ENCODE measurements at places on chromosomes 5 and 9.

DNA sequence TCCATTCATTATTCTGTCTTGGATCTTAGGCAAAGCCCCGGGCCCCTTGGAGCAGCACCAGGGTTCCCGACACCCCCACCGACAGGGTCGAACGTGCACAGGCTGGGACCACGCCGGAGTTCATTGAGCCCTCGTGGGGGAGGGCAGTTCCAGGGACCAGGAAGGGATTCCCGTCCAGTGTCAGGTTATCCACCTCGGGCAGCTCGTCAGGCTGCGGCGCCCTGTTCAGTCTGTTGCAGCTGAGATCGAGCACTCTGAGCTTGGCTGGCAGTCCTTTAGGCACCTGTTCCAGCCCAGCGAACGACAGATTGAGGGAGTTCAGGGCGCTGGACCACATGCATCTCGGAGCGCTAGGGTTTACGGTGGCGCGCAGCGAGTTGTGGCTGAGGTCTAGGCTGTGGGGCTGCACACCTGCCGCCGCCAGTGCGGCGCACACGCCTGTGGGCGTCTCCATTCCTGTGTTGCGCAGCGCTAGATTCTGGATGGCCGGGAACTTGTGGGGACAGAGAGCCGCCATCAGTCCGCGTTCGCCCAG lies 1.1 kb downstream of the CD14 start:
- DNase-seq: no peak

DNA sequence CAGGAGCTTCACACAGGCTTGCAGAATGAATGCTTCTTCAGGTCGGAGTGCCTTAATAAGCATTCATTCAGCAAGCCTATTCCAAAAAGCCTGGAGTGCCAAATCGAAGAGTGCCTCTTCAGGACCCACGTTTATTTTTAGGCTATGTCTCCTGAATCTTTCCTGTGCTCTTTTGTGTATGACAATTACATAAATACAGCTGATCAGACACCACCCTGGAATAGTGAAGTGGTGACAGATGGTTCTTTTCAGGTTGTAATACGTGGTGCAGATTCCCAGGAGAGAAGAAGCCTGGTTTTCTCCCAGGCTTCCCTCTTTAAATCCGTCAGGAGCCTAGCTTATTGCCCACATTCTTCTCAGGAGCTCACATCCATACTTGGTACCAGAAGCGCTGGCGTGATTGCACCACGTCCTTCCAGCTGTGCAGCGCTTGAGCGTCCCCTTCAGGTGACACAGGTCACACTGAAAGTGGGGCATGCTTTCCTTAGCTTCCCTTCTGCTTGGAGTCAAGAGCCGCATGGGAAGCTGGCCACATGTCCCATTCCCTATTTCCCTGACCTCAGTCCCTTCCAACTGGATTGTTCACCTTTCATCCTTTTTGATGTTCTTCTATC lies 123.1 kb downstream of the ADCY2 start:
- DNase-seq: no peak

DNA sequence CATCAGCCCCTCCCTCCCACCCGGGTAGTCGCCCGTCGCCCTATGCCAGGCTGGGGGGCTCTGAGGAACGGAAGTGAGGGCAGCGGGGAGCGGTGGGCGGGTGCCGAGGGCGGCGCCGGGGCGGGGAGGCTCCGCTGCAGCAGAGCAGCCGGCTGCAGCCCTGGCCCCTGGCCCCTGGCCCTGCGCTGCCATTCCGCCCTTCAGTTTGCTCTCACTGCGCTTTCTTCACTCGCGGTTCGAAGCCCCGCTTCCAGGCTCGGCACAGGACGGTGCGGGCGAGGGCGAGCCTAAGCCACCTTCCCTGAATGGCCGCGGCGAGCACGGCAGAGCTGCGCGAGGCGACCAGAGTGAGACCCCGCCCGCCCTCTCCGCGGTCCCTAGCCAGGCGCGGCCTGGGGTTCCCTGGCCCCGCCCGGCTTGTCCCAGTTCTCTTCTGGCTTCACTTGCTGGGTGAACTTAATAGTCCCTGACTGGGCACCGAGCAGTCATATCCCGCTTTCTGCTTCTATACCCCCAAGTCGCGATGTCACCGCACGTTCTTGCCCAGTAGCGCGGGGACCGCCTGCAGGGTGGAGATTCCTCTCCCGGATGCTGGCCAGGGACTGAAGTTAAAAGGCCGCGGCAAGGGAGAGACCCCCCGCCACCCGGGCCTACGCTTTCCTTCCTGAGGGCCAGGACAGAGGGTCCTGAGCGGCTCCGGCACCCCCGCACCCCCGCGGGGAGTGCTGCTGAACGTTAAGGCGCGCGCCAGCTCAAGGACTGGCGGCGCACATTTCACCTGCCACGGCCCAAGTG lies 623 bp upstream of the TRIM36 start:
- DNase-seq: no peak

DNA sequence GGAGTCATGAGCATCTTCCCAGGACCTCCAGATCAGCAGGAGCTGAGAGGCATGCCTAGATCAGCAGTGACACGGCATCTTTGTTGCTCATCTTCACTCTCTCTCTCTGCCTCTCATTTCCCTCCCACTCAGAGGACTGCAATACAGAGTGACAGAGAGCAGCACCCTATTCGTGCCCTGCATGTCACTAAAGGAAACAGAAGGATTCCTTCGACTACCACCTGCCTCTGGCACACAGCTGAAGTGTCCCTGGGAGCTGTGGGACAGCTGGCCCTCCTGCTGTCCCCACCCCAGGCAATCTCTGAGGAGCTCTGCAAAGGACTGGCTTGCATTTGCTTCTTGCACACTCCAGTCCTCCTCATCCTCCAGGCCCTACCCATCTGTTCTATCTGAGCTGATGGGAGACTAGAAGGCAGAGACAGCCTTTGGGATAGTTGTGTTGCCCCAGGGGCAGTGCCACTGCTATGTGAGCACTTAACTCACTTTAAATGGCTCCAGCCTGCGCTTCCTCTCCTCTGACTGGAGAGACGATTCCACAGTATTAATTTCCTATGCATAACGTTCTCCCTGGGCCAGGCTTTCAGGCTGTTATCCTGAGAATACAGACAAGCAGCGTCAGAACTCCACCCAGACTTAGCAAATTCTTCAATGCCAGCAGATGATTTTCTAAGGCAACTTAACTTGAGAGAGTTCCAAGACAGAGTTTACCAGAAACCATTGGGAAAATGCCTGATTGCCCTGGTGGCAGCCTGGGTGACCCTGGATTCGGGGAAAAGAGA lies 167.6 kb upstream of the MAP1B start:
- DNase-seq: no peak

All from ACHN (cell line).